Keratinocyte (primary cell): ENCODE measurements at places on chromosomes 1 and 21. TPM values are rescaled to one million over a fixed set of nuclear protein-coding genes. Genes with fewer than 3 reads are reported as not detected.

The CLIC6 gene
- not detected in 3 replicates for polyA plus RNA-seq

The TMPRSS15 gene
- polyA plus RNA-seq: not detected in 3 replicates

The RAB42 gene
- polyA plus RNA-seq: 0.05 to 0.27 TPM (median 0.17 TPM) in 3 replicates

The ASAP3 gene
- 6.4 to 22.6 TPM (median 11.4 TPM) in 3 replicates for polyA plus RNA-seq

The KRTAP7-1 gene
- polyA plus RNA-seq: not detected in 3 replicates

The EFNA1 gene
- polyA plus RNA-seq: 33.2 to 116 TPM (median 77.5 TPM) in 3 replicates

The FBXO28 gene
- 23.2 to 36.5 TPM (median 26.6 TPM) in 3 replicates for polyA plus RNA-seq

The RHD gene
- polyA plus RNA-seq: not detected in 3 replicates

The CFHR4 gene
- not detected in 3 replicates for polyA plus RNA-seq

The ZNF436 gene
- 8.9 to 12.6 TPM (median 11.6 TPM) in 3 replicates for polyA plus RNA-seq

GRCh38 chr1:228285661-228286504 is 78.0 kb downstream of the OBSCN start:
- DNase-seq: no peak

- DNase-seq: no peak
These were observed 15.0 kb downstream of the NFIA start for GRCh38 chr1:61097317-61097716.

DNA sequence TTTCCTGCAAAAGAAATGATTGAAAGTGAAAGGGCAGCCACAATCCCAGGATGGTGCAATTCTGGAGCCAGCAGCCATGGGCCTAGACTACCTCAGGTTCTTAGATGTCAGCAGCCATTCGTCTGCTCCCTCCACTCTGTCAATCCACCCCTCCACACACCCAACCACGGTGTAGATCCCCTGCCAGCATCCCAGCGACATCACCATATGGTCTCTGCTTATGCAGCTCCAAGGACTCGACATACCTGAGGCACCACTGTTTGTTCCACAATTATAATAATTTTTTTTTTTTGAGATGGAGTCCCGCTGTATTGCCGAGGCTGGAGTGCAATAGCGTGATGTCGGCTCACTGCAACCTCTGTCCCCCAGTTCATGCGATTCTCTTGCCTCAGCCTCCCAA is 6.5 kb downstream of the SYNC start:
- no peak for DNase-seq

DNA sequence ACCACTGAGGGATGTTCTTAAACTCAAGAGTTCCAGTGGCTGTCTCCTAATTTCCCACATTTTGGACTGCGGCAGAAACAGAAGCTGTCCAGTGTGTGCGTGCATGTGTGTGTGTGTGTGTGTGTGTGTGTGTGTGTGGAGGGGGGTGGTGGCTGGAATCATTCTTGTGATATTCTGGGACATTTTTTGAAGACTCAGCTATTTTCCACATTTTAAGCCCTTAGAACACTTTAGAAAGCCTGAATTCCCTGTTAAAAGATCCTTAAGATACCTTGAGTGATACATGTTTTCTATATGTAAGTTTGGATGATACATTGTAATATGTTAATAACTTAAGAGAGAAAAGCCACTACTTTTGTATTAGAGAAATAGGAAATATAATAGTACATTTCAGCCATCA is 636.4 kb downstream of the PLPP3 start:
- DNase-seq: no peak

DNA sequence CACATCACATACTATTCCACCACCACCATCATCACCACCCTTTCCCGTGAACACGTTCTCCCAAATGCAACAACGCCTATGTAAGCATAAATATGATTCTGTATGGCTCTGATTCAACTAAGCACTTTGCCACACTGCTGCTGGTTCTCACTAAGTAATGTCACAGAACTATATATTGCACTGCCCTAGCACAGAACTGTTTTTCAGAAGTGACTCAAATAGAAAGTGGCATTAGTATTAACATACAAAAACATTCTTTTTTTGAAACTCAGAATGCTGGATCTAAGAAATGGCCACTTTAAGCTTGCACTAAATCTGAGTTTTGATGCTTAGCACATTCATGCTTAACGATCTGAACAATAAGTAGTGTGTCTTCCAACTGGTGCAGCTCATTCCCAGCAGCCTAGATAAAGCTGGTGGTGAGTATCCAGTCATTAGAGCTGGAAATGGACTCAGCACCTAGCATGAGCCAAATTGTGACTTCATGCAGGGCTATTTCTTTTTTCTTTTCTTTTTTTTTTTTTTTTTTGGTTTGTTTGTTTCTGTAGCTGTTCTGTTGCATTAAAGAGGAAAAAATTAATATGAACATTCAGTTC is 46.2 kb upstream of the ZC3H11B start:
- DNase-seq: no peak

GRCh38 chr1:21534674-21535378 is 25.6 kb downstream of the ALPL start:
- peak; percentile 2 for DNase-seq

GRCh38 chr1:41677620-41678019 is 193.1 kb upstream of the EDN2 start:
- DNase-seq: no peak

- no peak for DNase-seq
These were observed 14.9 kb downstream of the TCP10L start for GRCh38 chr21:32570456-32570855.

GRCh38 chr1:221612047-221612777 is 129.7 kb downstream of the DUSP10 start:
- no peak for DNase-seq

DNA sequence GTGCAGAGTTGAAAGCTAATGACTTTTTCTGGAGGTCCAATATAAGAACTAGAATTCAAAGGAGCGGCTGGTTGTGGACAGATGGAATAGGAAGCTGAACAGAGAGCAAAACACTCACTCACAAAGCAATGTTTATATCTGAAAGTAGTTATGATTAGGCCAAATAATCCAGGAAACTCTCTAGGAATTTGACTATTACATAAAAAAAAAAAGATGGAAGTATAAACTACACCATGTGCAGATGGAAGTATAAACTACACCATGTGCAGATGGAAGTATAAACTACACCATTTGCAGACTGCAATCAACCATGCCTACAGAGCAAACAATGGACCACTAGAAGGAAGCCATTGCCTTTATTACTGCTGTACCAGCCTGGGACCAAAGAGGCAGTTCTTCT is 771.1 kb downstream of the BRINP3 start:
- DNase-seq: no peak

- no peak for DNase-seq
These were observed 24.0 kb upstream of the CDC42BPA start for GRCh38 chr1:227342075-227342829.

- no peak for DNase-seq
These were observed 2.4 kb upstream of the BARHL2 start for GRCh38 chr1:90719330-90720144.

GRCh38 chr1:187413405-187414169 is 584.8 kb downstream of the PLA2G4A start:
- no peak for DNase-seq

GRCh38 chr1:118716775-118717174 is 271.4 kb downstream of the TBX15 start:
- DNase-seq: no peak

- DNase-seq: no peak
These were observed 186.8 kb upstream of the RGS18 start for GRCh38 chr1:191971447-191971846.

DNA sequence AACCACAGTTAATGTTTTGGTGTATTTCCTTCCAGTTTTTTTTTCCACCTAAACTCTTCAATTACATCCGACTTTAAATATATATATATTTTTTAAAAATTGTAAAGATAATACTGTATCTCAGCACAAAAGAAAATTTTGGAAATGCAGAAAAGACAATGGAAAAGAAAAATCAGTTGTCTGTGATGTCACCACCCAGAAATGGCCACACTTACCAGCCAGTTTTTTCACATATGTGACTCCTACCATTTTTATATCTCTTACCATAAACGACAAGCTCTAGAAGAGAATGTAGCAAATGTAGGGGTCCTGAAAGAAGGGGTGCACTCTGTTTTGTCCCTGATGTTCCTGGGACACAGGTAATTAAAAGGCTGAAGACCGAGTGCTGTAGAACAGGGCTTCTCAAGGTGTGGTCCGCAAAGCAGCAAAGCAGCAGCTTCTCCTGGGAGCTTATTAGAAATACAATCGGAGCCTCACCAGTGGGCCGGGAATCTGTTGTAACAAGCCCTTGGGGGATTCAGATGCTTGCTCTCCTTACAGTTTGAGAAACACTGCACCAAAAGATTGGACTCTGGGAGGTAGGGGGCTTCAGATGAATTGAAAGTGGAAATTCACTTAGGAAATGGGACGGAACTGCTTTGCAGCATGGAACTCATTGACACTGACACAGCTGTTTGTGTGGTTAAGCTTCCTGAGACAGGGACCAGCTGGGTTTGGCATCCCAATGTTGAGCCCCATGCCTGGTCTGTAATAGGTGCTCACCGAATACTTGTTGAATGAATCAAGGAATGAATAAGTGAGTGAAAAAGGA is 44.1 kb downstream of the ALPL start:
- DNase-seq: no peak

DNA sequence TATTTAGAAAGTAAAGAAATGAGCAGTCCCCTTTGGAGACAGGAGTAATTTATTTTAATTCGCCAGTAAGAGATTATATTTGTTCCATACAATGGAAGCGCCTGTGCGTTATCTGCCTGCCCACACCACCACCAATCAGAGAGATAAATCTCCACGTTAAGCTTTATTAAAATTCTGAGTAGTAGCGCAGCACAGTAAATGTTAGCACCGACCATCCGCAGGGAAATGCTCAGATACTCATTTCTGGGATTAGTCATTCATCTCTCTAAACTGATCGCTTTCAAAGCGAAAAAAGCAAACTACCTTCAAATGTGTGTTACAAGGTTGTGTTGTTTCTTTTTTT is 1.2 kb downstream of the ETS2 start:
- DNase-seq: no peak

DNA sequence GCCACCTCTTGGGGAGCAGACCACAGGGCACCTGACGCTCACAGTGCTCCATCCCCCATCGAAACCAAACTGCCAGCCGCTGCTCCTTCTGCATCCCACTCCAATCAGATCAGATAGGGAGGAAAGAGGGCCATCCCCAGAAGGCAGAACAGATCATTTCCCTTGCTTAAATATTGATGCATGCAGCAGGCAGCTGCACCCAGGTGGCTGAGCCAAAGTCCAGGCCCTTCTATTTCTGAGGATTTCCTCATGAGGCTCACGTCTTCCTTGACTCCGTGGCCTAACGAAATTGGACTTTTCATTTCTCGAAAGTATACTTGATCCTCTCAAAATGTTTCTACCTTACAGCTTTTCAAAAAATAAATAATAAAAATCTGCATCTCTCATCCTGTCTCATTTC is 239.2 kb downstream of the ATG4C start:
- DNase-seq: no peak

DNA sequence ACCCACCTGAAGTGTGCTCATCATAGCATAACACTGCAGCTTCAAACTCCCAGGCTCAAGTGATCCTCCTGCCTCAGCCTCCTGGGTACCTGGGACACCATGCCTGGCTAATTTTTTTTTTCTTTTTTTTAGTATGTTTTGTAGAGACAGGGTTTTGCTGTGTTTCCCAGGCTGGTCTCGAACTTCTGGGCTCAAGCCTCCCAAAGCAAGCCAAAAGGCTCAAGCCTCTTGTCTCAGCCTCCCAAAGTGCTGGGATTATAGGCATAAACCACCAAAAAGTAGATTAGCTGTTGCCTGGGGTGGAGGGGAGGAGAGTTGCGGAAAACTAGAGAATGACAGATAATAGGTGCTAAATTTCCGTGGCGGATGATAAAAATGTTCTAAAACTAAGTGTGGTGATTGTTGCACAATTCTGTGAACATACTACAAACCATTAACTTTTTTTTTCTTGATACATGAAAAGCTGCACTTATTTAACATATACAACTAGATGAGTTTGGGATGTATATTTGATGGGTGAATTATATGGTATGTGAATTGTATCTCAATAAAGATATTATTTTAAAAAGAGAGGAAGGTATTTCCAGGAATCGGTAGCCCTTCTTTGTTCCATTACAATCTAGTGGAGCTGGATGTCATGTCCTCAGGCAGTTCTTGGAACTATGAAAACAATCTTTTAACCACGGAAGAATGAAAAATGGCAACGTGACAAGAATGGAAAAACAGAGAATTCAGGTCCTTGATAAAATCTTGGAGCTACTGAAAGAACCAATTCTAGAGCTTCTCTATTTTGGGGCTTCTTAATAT is 27.3 kb upstream of the MED18 start:
- DNase-seq: no peak

GRCh38 chr21:32716486-32716885 is 11.3 kb downstream of the SYNJ1 start:
- DNase-seq: no peak

GRCh38 chr1:155026154-155026553 is 7.4 kb downstream of the DCST2 start:
- no peak for DNase-seq

GRCh38 chr1:217484871-217485270 is 146.0 kb downstream of the GPATCH2 start:
- no peak for DNase-seq

DNA sequence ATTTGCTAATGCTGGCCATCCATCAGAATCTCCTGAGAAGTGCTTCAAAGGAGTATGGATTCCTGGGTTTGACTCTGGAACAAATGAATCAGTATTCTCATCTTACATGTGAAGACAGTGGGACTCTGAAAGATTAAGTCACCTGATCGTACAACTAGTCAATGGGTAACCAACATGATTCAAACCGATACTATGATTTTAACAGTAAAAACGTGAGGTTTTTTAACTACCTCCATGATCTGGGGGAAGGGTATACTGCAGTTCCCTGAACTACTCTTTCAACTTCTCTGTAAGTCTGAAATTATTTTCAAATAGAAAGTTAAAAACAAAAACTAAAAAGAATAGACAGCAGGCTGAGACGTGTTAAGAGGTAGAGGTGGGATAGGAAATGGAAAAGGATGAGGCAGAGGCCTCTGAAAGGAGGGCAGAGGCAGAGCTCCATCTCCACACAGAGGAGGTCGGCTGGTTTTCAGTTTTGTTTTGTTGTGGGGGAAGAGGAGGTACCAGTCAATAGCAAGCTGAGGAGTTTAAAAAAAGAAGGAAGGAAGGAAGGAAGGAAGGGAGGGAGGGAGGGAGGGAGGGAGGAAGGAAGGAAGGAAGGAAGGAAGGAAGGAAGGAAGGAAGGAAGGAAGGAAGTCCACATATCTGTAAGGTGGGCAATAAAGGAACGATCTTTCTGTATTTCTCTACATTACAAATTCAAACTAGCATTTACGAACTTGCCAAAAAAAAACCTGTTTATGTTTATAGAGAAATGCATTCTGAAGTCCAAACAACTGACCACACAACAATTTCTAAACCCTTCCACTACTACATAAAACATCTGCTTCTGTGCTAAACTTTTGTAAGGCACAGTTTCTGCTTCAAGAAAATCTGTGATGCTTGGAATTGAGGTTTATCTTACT is 213.1 kb downstream of the RERE start:
- no peak for DNase-seq

GRCh38 chr21:46046471-46046870 is 51.4 kb upstream of the COL6A2 start:
- DNase-seq: no peak
